ENCODE measurements at places on chromosomes 16 and 17. TPM values are rescaled to one million over a fixed set of nuclear protein-coding genes. Genes with fewer than 3 reads are reported as not detected.
A peak's percentile ranks its signal among the peaks of the same experiment; 100 is the strongest.

DNA sequence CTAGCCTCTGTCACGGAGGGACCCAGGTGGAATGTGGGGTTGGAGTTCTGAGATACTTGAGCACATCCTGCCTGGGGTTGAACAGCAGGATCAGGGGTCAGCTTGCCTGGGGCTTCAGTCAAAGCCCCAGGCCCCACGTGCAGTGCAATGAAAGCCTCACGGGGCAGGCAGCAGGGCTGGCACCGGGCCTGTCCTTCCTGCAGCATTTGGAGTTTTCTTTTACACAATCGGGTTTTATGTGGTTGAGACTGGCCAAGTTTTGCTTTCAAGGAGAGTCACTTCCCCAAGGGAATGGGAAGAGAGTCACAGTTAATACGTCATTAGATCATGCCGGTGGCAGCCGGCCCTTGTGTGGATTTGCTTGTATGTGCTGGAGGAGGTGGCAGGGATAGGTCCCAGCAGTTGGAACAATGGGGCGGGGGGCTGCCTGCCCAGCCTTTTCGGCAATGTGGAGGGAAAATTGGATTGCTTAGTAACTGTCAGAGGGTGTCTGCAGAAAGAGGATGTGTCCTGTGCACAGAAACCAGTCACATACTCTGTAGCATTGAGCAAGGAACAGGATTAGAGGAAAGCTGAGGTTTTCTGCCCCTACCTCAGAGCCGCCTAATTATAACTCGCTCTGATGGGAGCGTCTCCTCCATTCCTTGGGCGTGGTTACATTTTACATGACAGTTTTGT, 4.5 kb downstream of the RMI2 start:
- DNase-seq: no peak

- no peak for DNase-seq
Observed at GRCh38 chr17:51217946-51218345, 41.9 kb downstream of the MBTD1 start.

GRCh38 chr16:50711862-50712559, 18.6 kb downstream of the NOD2 start:
- DNase-seq: no peak

GRCh38 chr16:19505600-19506303, 16.1 kb downstream of the GDE1 start:
- DNase-seq: peak; percentile 71

GRCh38 chr16:75088216-75088615, 28.4 kb downstream of the LDHD start:
- DNase-seq: no peak

- peak; percentile 27 for DNase-seq
Observed at GRCh38 chr17:66431910-66432309, 129.5 kb downstream of the PRKCA start.

GRCh38 chr16:16096121-16096857, 127.0 kb downstream of the ABCC6 start:
- no peak for DNase-seq

- DNase-seq: no peak
Observed at GRCh38 chr16:87840271-87840978, 28.9 kb downstream of the SLC7A5 start.

The CD300H gene
- total RNA-seq: not detected

The CES3 gene
- total RNA-seq: not detected

The TEX19 gene
- not detected for total RNA-seq

The CX3CL1 gene
- 3.0 TPM for total RNA-seq
